ENCODE measurements at places on chromosomes 1 and 21. TPM values are rescaled to one million over a fixed set of nuclear protein-coding genes. Genes with fewer than 3 reads are reported as not detected.
A peak's percentile ranks its signal among the peaks of the same experiment; 100 is the strongest.

DNA sequence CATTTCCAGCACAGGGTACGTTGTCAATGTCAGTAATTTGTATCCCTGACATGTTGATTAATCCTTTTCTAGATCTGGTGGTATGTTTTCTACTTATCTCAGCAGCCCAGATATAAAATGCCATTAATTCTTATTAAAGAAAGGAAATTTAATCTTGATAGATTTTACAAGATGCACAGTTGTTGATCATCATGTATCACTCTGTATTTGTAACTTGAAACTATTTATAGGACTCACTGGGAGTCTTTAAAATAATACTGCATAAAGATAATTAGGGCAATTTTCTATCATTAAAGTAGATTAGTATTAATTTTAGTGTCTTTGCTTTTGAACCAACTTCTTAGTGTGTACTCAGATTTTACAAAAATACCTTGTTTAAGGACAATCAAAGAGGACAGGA lies 84.9 kb downstream of the GREM2 start:
- no peaks in the 10 kb centered on the region for H3K27me3 ChIP-seq
- H3K4me3 ChIP-seq: no peak overlapping the region
- H3K27ac ChIP-seq: no peak overlapping the region
- peaks cover 4% of the 10 kb centered on the region for H3K4me1 ChIP-seq
- no peaks in the 10 kb centered on the region for H3K36me3 ChIP-seq

DNA sequence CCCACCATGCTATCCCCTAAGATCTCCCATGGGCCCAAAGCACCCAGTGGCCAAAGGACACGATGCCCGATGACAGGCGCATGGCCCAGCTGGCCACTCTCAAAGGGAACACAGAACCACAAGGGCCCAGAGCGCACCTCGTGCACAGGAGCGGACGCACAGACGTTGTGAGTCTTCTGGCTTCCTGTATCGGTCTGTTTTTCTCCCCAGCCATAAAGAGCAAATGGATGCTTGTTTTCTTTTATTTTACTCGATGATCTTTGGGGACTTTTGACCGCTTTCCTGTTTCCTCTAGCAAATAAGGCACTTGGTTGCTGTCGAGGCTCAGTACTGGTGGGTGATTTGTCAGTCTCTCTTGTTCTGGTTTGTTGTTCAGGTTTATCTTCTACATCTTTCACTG lies 16.2 kb downstream of the CCSAP start:
- H3K27me3 ChIP-seq: no peaks in the 10 kb centered on the region
- no peaks in the 10 kb centered on the region for H3K4me1 ChIP-seq
- no peak overlapping the region for H3K4me3 ChIP-seq
- peaks cover 26% of the 10 kb centered on the region for H3K36me3 ChIP-seq
- no peak overlapping the region for H3K27ac ChIP-seq

MXRA8 gene
- total RNA-seq: 68.5 TPM

GRCh38 chr1:26727476-26727875 lies 31.7 kb downstream of the ARID1A start:
- peaks cover 22% of the 10 kb centered on the region for H3K36me3 ChIP-seq
- H3K4me1 ChIP-seq: peaks cover 68% of the 10 kb centered on the region
- no peaks in the 10 kb centered on the region for H3K27me3 ChIP-seq
- no peak for DNase-seq
- no peak overlapping the region for H3K27ac ChIP-seq

DNA sequence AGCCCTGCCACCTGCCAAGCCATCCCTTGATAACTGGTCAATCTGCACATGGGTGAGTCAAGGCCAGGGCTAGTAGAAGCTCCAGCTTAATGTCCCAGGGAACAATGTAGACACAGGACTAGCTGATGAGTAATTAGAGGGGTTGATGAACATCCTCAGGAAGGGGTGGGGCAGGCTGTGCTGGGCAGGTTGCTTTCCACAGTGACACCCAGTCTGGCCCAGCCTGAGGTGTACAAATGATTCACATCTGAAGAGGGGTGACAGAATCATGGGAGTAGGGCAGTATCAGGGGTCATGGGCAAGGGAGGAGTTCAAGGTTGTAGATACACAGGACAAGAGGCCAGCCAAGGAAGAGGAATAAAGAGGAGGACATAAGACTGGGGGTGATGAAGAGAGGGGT lies 4.3 kb downstream of the LPAR3 start:
- H3K27me3 ChIP-seq: no peaks in the 10 kb centered on the region
- H3K4me1 ChIP-seq: peaks cover 14% of the 10 kb centered on the region
- no peaks in the 10 kb centered on the region for H3K36me3 ChIP-seq
- H3K4me3 ChIP-seq: no peak overlapping the region
- DNase-seq: peak; percentile 26
- no peak overlapping the region for H3K27ac ChIP-seq

DNA sequence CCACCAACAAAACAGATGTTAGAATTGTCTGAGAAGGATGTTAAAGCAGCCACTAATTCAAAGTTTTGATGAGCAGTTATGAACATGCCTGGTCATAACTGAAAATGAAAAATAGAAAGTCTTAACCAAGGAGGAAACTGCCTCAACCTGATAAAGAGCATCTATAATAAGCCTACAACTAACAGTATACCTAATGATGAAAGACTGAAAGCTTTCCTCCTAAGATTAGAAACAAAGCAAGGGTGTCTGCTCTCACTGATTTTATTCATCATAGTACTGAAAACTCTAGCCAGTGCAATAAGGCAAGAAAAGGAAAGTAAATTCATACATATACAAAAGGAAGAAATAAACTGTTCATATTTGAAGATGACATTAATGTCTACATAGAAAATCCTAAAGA lies 82.0 kb downstream of the KCNK1 start:
- H3K36me3 ChIP-seq: no peaks in the 10 kb centered on the region
- no peak for DNase-seq
- H3K4me3 ChIP-seq: no peak overlapping the region
- H3K27ac ChIP-seq: no peak overlapping the region
- H3K27me3 ChIP-seq: no peaks in the 10 kb centered on the region

ZBTB8B gene
- total RNA-seq: under 0.01 TPM

DNA sequence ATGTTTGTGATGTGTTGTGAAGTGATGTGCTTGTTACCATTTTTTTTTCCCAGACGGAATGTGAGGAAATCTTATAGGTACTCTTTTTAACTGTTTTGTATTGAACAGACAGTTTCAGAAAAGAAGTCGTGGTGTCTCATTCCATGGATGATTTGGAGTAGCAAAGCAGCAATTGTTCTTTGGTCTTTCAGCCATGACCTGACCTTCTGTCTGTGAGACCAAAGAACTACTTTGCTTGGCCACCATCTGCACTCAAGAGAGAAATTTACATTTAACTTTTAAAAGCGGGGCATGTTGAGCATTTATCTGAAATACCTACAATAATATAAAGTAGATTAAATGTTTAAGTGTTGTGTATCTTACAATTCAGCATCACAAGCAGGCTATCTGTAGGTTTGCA lies 90.2 kb downstream of the SDCCAG8 start:
- H3K4me1 ChIP-seq: no peaks in the 10 kb centered on the region
- no peaks in the 10 kb centered on the region for H3K36me3 ChIP-seq
- H3K27ac ChIP-seq: no peak overlapping the region
- no peak overlapping the region for H3K4me3 ChIP-seq

DNA sequence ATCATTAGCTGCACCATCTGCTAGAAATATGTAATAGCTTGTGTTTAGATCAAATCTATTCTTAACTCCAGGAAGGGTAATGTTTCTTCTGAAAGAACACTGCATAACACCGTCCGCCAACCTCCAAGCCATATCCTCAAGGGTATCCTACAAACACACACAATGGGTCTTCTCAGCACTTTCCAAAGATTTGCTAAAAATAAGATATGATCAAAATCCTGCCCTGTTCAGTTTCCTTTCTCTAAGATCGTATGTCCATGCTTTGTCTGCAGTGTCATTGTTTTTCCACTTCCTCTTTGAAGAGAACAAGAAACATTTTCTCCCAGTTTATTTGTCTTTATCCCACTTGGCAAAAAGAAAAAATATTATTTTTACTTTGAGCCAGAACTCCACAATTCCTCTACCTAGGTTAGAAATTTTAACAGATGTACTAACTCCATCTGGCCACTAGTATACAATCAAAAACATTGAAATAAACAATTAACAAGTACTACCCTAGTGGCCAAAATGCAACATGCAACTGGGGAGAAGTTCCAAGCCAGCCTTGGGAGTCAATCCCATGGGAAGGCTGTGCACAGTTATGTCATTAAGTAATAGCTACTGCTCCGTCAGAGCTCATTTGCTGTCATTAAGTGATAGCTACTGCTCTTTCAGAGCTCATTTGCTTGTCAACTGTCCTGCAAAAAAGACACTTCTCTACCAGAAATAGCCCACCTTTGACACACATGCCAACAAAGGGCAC lies 37.8 kb downstream of the FRRS1 start:
- no peaks in the 10 kb centered on the region for H3K4me1 ChIP-seq
- peak overlapping the region; percentile 39 for H3K27ac ChIP-seq
- DNase-seq: no peak
- H3K4me3 ChIP-seq: no peak overlapping the region
- H3K36me3 ChIP-seq: no peaks in the 10 kb centered on the region

DNA sequence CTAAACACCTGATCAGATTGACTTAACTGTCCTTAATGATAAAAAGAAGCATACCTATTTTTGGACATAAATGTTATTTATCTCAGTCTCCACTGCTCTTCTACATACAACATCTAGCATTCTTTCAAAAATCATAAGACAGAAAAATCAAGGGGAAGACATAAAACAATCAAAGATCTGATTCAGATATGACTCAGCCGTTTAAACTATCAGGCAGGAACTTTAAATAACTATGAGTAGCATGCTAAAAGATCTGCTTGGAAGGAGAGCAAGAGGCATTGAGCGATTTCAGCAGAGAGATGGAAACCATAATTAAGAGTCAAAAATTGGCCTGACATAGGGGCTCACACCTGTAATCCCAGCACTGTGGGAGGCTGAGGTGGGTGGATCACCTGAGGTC lies 27.2 kb upstream of the SLC22A15 start:
- DNase-seq: no peak
- H3K4me3 ChIP-seq: no peak overlapping the region
- H3K27me3 ChIP-seq: no peaks in the 10 kb centered on the region
- no peaks in the 10 kb centered on the region for H3K4me1 ChIP-seq

OR2AK2 gene
- not detected for total RNA-seq

POTED gene
- total RNA-seq: not detected

DNA sequence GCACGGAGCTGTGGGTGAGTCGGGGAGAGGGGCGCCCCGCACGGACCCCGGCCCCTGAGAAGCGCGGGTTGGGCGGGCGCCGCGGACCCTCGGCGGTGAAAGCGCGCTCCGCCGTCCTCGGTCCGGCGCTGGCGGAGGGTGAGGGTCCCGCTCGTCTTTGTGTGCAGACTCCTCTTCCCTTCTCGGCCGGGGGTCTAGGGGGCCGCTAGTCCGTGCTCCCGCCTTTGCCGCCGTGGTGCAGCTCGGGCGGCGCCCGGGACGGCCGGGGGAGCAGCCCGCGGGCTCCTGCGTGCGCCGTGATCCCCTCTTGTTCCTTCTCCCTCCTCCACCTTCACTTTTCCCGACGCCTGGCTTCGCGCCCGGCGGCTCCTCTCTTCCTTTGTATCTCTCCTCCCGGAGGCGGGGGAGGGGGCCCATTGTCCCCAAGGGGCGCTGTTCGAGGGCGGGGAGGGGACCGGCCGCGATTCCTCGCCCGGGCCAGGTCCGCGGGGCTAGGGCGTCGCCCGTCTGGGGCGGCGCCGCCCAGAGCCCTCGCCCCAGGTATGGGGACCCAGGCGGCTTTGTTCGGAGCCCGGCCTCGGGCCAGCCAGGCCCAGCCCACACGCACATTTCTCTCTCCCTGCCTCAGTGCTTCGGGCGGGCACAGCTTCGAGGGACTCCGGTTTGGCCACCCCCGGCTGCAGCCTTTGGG lies 519 bp downstream of the FNBP1L start:
- peak overlapping the region; percentile 93 for H3K4me3 ChIP-seq
- peaks cover 25% of the 10 kb centered on the region for H3K4me1 ChIP-seq
- no peaks in the 10 kb centered on the region for H3K36me3 ChIP-seq
- H3K27ac ChIP-seq: peak overlapping the region; percentile 72
- no peak for DNase-seq
- no peaks in the 10 kb centered on the region for H3K27me3 ChIP-seq

DNA sequence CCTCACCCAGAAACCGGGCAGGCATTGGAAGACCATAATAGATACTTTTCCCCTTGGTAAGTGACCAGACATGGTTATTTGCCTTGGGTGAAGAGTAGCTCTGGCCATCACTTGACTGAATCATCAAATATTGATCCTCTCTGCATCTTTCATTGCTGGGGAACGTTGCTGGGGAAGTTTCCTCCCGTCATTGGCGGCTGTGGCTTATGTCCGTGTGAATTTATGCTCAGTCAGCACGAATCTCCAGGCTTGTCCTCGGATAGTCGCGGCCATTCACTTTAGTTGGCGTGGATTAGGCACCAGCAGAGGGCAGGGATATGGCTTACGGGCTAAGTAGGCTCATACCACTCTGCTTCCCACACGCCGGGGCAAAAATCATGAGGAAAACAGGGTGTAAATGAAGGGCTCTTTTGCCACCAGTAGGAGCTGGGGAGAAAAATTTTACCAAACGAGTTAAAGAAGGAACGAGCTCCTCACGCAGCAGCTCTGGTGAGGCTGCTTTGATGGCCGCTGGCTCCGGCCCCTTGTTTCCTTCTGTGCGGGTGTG lies 473.4 kb downstream of the CAMTA1 start:
- H3K36me3 ChIP-seq: no peaks in the 10 kb centered on the region
- no peak overlapping the region for H3K27ac ChIP-seq
- no peak overlapping the region for H3K4me3 ChIP-seq
- DNase-seq: peak; percentile 53

DNA sequence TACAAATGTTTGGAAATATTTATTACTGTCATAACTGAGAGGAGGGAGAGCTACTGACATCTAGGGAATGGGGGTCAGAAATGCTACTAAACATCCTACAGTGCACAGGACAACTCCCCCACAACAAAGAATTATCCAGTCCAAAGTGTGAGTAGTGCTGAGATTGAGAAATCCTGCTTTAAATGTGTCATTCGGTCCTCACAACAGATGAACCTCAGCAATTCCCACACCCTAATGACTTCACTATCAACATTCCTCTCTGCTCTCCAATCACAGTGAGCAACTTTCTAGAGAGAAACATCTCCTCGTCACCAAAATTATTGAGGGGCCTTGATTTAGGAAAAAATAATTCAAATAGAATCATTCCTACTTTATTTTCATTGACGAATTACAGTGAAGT lies 18.0 kb downstream of the OMA1 start:
- DNase-seq: no peak
- H3K4me1 ChIP-seq: no peaks in the 10 kb centered on the region
- no peaks in the 10 kb centered on the region for H3K27me3 ChIP-seq
- H3K4me3 ChIP-seq: no peak overlapping the region
- H3K36me3 ChIP-seq: peaks cover 41% of the 10 kb centered on the region
